ENCODE measurements at places on chromosomes 3 and 15.

DNA sequence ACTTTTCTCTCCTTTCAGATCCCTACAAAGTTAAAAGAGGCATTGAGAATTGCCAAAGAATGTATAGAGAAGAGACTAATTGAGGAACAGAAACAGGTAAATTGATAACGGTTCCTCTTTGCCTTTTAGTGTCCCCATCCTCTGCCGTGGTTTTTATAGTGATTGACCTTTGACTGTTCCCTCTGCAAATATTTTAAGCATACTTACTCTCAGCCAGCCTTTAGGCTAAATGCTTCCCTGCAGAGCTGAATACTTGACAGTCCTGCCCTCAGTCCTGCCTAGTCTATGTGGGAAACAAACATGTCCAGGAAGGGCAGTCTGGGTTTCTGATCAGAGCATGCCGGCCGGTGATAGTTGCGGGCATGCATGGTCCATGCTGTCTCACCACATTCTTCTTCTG lies 24.7 kb downstream of the PDHB start:
- DNase-seq: no peak

DNA sequence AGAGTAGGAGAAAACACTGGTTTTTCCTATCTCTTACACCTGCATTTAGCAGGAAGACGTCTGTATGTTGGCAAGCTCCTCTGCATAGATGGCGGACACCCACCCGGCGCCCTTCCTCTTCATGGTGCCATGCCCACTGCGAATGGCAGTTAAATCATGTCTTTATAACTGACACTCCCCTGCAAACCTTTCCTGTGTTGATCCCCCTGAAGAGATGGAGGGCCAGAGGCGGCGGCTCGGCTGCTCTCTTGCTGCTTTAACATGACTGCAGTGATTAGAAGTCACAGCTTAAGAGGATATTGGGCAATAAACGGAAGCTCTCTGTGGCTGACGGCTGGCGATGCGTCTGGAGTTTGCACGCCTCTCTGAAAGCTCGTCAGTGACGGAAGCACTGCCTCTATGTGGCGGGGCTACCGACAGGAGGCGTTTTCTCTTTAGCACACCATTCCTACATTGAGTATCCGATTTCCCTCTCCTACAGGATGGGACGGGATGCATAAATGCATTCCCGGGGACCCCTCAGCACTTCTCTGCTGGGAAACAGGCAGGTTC lies 25.5 kb upstream of the SNRPA1 start:
- DNase-seq: no peak

DNA sequence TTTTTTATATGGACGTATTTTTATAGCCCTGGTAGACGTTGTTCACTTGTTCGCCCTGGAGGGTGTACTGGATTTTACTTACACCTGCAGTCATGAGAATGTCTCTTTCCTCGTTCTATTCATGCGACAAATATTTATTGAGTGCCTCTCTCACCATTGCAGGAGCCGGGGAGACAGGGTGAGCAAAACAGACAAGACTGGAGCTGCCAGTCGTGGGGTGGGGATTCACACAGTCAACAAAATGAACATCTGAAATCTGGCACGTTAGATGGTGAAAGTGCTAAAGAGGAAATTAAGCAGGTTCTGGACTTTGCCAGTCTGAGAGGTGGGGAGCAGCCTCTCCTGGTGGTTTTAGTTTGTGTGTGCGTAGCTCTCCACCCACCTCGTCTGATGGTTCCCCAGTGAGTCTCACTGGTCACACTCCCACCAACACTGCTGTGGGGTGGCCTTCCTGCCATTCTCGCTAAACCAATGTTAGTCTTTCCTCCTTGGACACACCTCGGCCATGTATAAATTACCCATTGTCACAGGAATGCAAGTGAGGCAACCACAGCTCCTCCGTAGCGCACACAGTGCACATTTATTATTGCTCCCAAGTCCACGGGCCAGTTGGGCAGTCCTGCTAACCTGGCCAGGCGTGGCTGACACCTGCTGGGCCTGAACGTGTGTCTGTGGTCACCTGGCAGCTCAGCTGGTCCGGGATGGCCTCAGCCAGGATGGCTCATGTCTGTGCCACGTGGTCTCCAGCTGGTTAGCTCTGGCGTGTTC lies 31.5 kb downstream of the FBLN2 start:
- no peak for DNase-seq

GRCh38 chr15:74229686-74230085 lies 6.4 kb upstream of the CCDC33 start:
- no peak for DNase-seq

DNA sequence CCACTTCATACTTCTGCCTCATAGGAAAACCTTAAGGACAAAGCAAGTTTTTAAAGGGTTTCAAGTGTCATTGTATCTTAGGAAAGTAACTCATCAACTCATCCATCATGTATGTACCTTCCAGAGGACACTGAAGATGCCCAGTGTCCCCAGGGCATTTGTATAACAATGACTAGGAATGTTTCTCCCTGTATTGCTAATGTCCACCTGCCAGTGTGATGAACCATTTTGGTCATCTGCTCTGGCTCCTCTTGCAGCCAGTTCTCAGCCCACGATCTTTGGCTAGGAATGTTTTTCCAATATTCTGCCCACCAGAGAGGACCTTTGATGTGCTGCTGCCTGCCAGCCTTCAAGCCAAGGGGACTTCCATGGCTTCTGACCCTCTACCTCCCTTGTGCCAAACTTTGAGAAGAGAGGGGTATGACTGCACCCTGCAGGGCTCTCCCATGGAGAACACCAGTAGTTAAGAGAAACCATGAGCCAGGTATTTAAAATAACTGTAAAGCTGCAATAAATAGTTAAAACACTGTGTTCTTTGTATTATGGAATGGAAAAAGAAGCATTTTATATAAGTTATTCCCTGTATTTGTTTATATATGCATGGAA lies 11.4 kb downstream of the LMOD3 start:
- DNase-seq: no peak

GRCh38 chr3:1943395-1944118 lies 155.1 kb upstream of the CNTN4 start:
- no peak for DNase-seq

DNA sequence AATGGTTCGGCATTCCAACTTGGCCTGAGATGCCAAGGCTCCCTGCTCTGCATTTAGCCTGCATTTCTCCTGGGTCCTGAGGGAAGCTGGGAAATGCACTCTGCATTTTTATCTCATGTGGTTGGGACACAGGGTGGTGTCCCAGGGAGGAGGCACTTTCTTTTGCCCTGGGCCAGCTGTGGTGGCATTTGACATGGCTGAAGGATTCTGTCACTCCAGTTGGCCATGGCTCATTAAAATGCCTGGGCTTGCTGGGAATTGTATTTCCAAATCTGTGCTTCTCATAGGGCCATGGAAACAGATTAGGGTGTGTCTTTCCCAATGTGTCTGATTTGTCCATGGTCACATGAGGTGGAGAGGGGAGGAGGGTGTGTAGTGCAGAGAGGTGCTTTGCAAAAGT lies 128.3 kb upstream of the RGMA start:
- DNase-seq: no peak

- no peak for DNase-seq
Measured at GRCh38 chr3:117606866-117607265, 897.3 kb downstream of the TUSC7 start.

DNA sequence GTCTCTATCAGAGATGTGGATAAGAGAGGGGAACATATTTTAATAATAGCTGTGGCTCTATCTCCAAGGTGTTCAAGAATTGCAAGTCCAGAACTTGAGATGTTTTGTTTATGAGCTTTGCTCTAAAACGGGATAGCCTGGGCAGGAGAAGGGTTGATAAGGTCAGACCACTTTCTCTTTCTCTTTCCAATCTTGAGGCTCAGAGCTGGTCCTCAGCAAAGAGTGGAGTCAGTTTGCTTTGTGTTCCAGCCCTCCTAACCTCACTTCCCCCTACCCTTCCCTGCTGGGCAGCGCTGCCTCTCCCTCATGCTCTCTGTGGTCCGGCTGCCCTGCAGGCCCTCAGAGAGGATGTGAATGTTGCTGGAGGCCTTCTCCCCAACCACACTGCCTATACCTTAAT lies 13.8 kb downstream of the KLHL6 start:
- no peak for DNase-seq
